ENCODE measurements at places on chromosomes 2 and 18.

GRCh38 chr2:30351116-30351515 lies 95.9 kb upstream of the LCLAT1 start:
- DNase-seq: no peak

GRCh38 chr2:56077359-56077915 lies 106.4 kb upstream of the CCDC85A start:
- no peak for DNase-seq

GRCh38 chr2:71932780-71933466 lies 214.7 kb downstream of the CYP26B1 start:
- no peak for DNase-seq

- no peak for DNase-seq
Measured at GRCh38 chr2:56185582-56186046, 1.8 kb downstream of the CCDC85A start.

DNA sequence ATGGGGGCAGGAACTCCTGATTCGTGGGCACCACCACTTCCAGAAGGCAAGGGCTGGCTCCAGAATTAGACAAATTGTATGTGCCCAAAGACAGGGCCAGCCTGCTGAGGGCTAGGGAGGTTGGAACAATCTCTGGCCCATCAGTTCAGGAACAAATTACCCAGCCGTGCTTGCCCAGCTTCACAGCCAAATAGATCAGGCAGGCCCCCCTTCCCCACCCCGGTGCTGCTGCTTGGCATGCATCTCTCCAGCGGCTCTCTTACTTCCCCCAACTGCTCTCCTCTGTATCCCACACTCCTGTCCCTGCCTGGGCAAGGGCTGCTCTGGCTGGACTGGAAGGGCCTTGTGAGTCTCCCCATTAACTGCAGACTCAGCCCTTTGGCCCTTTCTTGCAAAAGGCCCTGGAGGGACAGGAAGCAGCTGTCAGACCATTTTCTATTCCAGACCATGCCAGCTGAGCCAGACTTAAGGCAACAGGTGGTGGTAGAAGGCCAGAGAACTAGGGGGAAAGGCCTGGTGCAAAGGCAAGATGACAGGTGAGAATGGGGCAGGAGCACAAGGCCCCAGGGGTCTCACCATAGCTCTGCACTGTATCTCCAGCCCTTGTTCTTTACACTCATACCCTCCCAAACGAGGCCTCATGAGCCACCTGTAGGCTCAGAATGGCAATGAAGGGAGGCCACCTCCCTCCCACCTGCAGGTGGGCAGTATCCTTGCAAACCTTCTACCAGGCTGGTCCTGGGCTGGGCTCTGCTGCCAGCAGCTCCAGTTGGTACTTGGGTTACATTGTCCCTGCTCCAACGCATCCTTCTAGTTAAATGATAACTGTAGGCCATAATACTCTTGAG lies 30.7 kb upstream of the ACAA2 start:
- no peak for DNase-seq

DNA sequence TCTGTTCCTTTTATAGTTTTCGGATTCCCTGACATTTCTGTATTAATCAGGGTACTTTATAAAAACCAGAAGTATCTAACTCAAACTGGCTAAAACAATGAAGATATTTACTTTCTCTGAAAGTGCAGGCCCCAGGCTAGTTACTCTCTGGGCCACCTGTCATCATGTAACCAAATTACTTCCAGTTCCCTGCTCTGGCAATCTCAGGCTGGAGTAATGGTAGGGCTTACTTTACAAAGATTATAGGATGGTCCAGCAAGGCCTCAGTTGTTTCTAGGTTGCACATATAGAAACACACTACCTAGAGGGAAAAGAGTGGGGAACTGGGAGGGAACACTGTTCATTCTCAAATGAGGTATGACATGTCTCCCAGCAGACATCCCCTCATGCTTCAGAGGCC lies 74.8 kb downstream of the CHST9 start:
- no peak for DNase-seq

DNA sequence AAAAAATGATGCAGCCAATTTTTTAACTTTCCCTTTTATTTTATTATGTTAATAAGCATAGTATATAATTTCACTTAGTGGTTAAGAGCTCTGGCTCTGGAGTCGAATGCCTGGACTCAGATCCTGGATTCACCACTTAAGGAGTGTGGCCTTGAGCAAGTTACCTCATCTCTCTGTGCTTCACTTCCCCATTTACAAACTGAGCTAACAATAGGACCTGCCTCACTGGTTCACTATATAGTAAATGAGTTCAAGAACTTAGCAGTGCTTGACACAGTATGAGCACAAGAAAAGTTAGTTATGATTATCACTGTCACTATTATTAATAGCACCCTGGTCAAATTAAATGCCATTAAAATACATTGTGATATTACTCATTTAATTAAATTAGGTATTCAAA lies 30.6 kb downstream of the SCN3A start:
- no peak for DNase-seq

DNA sequence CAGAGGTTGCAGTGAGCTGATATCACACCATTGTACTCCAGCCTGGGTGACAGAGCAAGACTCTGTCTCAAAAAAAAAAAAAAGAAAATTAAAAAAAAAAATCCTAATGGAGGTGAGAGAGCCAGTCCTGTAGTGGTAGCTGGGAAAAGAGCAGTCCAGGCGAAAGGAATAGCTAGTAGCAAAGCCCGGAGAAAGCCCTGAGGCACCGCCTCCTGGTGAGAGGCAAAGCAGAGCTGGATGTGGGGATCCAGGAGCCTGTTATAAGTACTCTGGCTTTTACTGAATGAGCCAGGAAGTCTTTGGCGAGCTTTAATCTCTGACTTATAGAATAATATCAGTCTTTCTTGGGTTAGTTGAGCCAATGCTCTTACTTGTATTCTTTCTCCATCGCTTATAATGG lies 6.6 kb upstream of the KLHL23 start:
- DNase-seq: no peak

DNA sequence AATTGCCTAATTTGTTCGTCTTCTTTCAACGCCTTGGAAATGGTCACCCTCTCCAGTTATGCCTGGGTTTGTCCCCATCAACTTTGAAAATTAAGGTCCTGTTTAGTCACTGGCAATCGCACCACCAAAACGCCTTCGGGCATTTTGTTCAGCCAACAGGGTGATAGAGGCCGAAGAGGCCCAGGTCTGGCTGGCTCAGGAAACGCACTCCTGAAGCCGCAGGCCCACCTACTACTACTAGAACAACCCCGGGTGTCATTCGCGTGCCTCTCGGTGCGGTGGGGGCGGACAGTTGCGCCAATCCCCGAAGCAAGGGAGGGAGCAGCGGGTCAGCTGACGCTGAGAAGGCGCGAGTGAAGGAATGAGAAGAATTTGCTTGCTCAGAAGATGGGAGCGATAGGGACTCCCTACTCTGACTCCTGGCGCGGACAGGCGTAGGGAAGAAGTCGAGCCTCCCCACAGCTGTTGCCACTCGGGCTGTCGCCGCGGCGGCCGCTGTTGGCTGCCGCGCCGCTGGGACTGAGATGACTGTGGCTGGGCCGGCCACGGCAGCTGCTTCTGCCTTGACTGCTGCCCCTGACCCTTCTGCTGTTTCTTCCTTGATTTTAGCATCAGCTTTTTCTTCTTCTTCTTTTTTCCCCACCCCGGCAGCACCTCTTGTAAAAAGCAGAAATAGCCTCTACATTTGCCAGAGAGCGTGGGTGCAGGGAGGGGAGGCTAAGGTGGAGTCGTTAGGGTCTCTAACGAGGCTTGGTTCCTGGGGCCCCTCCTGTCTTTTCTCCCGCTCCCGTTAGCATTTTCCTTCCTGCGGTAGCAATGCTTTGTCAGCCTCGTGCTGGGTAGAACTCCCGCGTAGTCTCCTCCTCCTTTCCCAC lies 387.6 kb downstream of the FIGN start:
- DNase-seq: peak; percentile 5

DNA sequence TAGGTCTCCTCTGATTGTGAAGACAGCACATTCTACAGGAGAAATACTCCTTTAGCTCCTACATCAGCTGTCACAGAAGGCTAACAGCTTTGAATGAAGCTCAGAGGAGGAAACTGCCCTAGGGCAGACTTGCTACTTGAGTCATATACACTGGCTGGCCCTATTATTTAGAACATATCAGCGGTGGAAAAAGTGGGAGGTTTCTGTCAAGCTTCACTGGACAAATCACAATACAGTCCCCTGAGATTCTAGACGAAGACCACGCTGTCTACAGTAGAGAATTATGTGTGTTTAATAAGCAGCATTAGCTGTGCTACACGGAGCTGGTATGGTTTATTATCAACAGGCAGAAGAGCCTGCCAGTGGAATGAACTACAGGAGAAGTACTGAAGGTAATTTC lies 230.9 kb upstream of the FSIP2 start:
- DNase-seq: no peak

- no peak for DNase-seq
Measured at GRCh38 chr2:106563195-106563594, 76.0 kb downstream of the CD8B2 start.

- no peak for DNase-seq
Measured at GRCh38 chr2:206627632-206628031, 14.7 kb upstream of the FAM237A start.

- no peak for DNase-seq
Measured at GRCh38 chr2:147607379-147607778, 237.4 kb upstream of the ACVR2A start.

- DNase-seq: no peak
Measured at GRCh38 chr2:122233372-122233771, 477.9 kb downstream of the TSN start.

DNA sequence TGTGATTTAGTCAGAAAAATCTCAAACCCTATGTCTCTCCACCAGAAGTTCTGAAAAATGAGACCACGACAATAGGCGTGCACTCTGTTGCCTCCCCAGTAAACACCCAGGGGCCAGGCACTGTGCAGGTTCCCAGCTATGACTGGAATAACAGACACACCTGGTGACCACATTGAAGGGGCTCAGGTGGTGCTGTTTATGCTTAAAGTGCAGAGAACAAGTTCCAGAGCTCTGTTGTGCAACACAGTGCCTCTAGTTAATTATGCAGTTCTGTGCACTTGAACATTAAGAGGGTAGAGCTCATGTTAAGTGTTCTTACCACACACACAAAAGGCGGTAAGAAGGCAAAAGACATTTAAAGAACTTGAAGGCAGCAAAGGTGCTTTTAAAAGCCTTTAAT lies 52.6 kb upstream of the AFF3 start:
- no peak for DNase-seq

- no peak for DNase-seq
Measured at GRCh38 chr2:137838255-137839092, 125.8 kb upstream of the HNMT start.

DNA sequence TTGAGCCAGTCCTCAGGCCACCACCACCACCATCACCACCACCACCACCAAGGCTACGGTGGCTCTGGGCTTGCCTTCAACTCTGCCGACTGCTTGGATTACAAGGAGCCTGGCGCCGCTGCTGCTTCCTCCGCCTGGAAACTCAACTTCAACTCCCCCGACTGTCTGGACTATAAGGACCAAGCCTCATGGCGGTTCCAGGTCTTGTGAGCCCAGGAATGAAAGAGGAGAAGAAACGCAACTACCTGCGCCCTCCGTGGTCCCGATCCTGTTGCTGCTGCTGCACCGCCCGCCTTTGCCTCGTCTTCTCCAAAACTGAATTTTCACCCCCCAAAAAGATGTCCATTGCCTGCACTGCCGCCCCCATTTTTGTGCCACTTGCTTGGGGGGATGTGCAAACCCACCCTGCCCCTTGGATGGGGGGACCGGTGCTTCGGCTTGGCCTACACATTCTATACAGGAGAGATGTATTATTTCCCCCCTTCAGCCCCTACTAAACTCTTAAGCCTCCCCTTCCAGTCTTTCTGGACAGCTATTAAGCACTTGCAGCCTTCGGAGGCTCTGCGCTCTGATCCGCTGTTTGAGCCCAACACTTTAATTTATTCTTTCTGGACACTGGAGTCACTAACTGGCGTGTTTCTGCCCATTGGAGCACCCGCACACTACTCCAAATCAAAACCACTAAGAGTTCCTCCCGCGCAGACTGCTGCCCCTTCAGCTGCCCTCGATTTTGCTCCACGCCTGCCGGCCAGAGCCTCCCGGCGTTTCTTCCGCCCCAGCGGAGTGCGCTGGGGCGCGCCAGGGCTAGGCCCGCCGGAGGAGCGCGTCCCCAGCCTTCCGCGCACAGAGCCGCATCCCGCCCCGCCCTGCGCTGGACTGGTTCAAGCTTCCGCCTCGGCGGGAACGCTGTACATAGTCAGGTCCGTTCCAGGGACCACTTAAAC lies 5.7 kb downstream of the OTX1 start:
- no peak for DNase-seq

GRCh38 chr18:9474108-9474982 lies 968 bp upstream of the RALBP1 start:
- DNase-seq: no peak

DNA sequence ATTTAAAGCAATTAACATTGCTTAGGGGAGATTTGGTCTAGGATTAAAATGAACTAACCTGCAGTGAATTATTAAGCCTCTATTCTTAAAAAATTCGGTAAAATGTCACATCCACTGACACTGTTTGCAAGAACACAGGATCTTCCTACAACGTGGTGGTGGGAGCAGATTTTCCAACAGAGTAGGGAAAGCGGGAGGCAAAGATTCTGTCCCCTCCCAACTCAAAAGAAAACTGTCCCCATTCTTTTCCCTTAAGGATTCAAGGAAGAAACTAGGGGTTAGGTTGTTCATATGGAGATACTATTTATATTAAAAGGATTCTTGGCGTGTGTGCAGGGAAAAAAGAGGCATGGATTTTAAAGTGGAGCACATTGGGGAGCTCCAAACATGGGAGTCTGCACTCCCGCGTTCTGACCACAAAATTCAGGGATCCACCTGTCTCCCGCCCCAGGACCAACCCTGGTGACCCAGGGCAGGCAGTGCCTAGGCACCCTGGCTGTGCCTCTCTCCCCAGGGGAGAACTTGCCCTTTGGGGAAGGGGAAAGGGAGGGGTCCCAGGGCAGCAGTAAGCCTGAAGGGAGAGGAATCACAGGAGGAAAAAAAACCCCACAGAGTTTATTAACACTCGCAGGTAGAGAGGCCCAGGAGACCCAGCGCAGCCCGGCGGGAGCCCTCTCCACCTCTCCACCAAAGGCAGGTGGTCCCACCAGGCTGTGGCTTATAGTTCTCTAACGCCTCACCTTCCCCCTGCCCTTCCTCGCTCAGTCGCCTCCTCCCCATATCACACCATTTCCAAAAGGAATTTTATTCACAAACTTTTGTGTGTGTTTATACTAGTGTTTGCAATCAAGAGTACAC lies 2.3 kb downstream of the PTGR3 start:
- no peak for DNase-seq

Data from cortex of kidney (tissue), 1 donor.